Epithelial cell of proximal tubule (primary cell): ENCODE measurements at places on chromosomes 7 and 10. TPM values are rescaled to one million over a fixed set of nuclear protein-coding genes. Genes with fewer than 3 reads are reported as not detected.

DNA sequence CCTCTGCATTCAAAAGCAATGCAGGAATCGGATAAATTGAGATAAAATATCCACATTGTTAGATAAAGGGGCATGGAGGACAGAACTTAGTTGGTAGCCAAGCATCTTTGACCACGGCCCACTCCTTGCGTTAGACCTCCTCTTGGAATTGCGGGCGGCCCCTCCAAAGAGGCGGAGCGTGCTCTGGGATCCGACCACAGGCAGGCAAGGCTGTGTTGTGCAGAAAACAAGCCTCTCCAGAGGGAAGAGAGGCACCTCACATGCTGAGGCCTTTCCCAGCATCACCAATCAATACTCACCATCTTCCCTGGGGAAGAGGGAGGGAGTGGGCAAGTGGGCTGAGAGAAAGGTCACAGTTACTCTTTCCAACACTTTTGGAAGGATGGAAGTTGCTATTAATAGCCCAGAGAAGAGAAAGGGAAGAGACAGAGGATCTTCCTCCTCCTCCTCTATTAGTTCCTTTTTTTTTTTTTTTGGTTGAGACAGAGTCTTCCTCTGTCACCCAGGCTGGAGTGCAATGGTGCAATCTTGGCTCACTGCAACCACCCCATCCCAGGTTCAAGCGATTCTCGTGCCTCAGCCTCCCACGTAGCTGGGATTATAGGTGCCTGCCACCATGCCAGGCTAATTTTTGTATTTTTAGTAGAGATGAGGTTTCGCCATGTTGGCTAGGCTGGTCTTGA, 49.7 kb upstream of the NRF1 start:
- DNase-seq = no peak

DNA sequence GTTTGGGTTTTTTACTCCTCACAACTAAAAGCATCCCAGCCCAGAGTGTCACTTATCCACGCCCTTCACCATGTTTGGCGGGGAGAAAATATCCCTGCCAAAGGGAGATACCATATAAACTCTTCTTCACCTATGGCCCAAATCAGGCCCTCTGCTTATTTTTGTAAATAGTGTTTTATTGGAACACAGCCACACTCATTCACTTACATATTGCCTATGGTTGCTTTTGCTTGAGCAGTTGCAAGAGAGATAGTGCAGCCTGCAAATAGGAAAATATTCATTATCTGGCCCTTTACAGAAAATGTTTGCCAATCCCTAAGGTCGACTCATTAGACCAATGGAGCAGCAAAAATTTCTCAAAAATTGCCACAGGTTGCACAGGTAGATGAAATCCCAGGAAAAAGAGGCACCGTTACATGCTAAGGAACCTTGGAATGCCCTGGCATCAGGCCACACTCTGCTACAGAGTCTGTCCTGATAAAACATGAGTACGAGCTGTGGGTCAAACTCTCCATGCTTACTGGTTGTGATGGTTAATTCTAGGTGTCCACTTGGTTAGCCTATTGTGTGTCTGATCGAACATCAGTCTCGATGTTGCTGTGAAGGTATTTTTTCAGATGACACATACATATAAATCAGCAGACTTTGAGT, 7.9 kb upstream of the RASSF4 start:
- DNase-seq = no peak

DNA sequence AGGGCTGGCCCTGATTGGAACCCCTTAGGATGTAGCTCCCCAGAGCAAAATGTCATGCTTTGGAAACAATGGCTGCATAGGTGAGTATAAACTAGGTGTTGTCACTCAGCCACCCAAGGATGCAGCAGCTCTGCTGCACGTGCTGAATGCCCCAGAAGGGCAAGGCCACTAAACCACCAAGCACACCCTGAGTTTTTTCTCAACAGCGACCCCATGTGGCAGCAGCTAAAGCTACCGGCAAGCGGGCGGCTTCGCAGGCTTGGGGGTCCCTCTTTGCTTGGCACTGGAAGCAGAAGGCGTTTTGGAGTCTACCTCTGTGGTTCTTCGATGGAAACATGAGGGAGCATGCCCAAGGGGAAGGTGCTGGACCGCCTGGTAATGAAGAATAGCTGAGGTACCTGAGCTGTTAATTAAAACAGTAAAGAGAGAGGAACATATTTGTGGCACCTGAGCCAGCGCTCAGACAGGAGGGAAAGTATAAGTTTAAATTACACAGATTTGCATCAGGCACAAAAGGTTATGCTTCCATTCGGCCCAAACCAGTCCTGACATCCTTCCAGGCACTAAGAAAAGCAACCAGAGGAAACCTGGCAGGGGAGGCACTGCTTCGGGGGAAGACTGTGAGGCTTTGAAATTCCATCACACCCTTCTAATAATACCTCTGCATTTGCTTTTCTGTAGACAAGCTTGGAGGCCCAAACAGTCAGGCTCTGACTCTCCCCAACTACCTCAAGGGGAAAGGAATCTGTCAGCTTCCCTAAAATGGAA, 152.1 kb downstream of the GFRA1 start:
- DNase-seq = no peak

DNA sequence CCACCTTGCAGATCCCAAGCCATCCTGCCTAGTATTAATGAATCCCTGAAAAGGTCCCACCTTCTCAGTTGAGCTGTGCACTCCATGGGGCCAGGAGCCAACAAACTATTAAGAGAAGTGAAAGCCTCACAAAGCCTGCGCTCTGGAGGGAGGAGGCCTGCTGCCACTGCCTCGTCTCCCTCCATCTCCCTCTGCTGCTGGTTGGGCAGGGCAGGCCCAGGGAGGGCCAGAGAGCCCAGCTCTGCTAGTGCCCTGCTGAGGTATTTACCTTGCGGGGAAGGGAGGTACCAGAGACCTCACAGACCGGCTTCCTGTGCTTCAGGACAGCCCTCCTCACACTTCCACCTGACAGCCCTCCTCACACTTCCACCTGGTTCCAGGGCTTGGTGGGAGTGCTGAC, 171.5 kb downstream of the SH3PXD2A start:
- DNase-seq = no peak

GRCh38 chr7:133871757-133872156, 255.4 kb upstream of the LRGUK start:
- DNase-seq = no peak

DNA sequence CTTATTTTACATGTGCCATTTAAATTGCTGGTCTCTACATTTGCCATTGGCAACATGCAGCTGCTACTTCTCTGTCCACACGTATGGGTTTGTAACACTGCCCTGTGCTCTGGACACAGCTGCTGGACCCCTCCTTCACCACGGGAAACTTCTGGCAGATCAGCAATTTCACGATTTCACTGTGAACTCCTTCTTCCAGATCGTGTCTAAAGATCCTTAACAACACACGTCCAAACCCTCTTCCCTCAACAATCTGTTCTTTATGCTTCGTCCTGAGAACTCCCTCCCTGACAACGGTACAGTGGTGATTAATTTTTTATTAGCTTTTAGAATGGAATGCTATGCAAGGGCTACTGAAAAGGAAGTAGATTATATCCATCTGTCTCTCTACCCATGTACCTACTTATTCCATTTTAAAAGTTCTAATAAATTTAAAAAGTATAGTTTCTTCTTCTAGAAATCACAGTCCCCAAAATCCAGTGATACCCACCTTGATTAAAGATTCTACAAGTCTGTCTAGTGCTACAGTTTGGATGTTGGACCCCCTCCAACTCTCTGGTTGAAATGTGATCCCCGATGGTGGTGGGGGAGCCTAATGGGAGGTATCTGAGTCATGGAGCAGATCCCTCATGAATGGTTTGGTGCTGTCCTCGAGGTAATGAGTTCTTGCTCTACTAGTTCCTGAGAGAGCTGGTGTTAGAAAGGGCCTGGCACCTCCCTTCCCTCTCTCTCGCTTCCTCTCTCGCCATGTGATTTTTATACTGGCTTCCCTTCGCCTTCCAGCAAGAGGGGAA, 81.0 kb downstream of the KIAA1549 start:
- no peak for DNase-seq

DNA sequence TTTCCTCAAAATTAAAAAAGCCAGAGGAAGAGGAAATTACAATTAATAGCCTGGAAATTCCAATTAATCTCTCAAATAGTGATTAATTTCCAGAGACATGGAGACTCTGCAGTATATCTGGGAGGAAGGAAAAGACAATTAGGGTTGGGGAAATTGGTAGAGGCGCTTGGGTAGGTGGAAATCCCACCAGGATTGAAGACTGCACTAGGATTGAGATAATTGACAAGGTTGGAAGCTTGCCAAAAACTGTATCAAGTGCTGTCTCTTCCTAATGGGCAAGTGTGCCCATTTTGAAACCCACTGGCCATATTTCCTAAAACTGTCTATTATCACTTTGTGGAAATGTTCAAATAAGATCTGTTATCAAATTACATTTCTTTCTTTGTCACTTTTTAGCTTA, 21.6 kb downstream of the CHN2 start:
- DNase-seq = no peak

DNA sequence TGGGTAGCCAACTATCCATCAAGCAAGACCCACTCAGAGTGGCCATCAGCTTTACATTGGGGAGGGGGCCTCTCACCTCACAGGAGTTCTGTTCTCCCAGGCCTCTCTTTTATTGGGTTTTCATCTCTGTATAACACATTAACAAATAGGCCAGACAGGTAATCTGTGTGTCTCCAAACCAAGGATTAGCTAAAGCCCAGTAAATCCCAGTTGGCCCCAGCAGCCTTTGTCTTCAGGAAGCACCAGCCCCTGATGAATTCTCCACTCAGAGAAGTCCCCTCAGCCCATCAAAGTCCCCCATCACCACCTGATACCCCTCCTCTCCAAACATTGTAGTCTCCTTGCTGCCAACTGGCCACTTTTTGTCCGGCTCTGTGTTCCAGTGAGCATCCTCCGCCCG, 16.9 kb upstream of the SLF2 start:
- DNase-seq = no peak

DNA sequence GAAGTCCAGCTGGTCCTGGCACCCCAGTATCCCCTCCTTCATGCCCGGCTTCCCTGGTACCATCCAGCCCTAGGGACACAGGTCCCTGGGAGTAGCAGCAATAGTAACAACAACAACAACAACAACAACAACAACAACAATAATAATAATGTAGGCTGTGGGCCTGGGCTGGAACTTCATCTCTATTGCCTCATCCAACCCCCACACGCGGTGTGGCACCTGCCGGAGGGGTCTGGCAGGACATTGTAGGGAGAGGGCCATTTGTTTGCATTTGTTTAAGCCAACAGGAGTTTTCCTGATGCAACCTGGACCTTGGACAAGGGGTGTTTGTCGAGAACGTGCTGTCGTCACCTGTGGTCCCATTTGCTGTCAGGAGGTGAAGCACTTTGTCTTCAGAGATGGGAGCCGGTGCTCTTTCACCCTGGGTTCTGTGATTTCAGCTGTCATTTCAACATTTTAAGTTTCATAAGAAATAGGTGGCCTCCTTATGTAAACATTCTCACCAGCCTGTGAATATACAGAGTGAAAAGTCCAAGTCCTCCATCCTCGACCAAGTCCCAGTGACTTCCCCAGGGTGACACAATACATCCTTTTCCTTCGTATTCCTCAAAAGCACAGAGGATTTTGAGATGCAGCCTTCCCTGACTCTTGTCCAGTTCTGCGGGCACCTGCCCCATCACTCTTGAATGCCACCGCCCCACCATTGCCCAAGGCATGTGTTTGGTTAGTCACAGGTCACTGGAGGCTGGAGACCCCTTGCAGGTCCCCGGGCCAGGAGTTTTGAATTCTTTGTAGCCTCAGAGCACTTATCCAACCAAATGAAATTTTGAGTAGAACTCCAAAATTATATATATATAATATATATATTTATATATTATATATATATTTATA, 9.2 kb downstream of the LHPP start:
- no peak for DNase-seq

DNA sequence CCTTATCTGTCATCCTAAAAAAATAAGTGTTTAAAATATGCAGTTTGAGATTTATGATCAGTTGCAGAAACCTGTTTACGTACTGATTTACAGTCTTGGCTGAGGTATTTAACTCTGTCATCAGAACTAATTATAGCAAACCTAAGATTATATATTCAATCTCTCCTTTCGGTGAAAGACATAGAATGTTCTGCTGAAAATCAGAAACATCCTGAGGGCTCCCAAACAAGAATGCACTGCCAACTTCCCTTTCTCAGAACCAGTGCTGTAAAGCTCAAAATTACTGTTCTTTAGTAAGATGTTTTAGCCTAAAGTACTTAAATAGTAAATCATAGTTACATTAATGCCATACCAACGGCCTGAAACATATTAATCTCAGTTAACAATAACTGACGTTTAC, 34.3 kb downstream of the FAM204A start:
- no peak for DNase-seq

DNA sequence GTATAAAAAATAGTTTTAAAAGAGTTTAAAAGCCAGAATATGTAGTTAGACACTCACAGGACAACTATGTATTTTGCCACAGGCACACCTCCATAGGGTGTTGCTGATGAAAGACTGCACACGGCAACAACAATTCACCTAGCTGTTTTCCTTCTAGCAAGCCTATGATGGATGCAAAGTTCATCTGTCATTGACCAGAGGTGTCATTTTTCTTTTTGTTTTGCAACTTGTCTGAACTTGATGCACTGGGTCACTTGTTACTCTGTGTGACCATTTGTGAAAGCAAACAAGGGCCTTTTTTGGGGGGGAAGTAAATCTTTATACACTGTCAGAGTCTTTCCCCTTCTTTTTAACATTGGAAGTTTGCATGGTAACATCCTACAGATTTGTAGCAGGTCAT, 258.0 kb upstream of the SEMA3A start:
- no peak for DNase-seq

GRCh38 chr7:46283852-46284251, 362.8 kb upstream of the IGFBP3 start:
- no peak for DNase-seq

- DNase-seq = no peak
Observed at GRCh38 chr10:21230219-21230618, 295.3 kb downstream of the SKIDA1 start.

DNA sequence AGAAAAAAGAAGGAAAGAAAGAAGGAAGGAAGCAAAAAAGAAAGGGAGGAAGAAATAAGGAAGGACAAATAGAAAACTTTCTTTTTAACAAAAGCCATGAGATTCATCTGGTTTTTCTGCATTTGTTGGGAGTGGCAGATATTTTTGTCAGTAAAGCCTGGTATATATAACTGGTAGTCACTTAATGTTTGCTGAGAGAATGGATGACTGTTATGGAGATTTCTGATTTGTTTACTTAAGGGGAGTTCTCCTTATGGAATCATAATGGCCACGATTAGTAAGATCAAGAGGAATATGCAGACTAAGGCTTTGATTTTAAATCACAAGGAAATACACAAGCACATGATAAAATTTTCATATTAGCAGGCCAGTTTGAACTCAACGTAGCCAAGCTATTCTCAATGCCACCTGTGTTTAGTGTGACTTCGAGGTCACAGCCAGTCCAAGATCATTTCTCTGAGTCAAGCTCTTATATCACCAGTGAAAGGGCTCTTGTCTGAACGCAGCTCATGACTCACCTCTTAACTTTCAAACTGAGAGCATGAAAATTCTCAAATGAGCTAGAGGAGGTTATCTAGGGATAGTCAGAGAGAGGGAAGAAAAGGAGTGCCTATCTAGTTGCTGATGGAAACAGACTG, 445.1 kb upstream of the ZMIZ1 start:
- no peak for DNase-seq

Gene LRRD1
- not detected in 2 replicates for total RNA-seq

Gene NUDCD3
- 43.5 and 51.1 TPM in 2 replicates for total RNA-seq

Gene HOXA7
- total RNA-seq = 21.4 and 27.9 TPM in 2 replicates

Gene SLC16A9
- total RNA-seq = 2.9 and 3.5 TPM in 2 replicates

Gene VWDE
- 0.12 and 0.29 TPM in 2 replicates for total RNA-seq

Gene BUD23
- total RNA-seq = 65.2 and 87.1 TPM in 2 replicates

Gene MYPN
- 0.36 and 0.98 TPM in 2 replicates for total RNA-seq

Gene DNAJB9
- total RNA-seq = 8.5 and 10.0 TPM in 2 replicates
